NCI-H2081 treated with DMSO at 0.1 percent for 48 hours (cell line): ENCODE measurements at places on chromosomes 3 and 15.

GRCh38 chr3:164375995-164376394 is 702.3 kb downstream of the SI start:
- no peak for DNase-seq

GRCh38 chr3:119333773-119334509 is 39.8 kb downstream of the ARHGAP31 start:
- no peak for DNase-seq

DNA sequence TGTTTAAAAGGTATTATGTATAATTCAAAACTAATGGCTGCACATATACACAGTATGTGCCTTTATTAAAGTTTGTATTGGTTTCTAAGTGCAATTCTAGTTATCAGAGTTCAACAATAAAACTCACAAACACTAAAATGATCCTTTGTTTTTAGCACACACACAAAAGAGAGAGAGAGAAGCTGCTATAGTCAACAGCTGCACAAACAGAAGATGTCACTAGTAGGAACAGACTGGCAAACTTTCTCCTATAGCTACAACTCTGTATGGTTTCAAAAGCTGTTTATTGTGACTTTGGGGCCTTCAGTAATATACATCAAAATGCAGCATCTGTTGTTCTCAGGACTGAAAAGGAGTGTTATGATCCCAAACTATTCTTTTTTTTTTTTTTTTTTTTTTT is 6.1 kb downstream of the SECISBP2L start:
- no peak for DNase-seq

DNA sequence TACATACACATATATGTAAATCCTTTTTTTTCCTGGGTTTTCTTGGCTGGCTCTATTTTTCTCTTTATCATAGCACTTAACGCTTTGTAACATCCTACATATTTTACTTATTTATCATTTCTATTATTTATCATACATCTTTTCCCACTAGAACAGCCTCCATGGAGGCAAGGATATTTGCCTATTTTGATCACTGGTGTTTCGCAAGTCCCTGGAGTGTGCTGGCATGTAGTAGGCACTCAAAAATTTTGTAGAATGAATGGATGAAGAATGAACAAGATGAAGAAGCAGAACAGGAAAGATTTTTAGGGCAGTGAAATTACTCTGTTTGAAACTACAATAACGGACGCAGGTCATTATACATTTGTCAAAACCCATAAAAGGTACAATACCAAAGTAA is 83.0 kb upstream of the PTX3 start:
- DNase-seq: no peak
